Stomach (tissue), 19 donors: ENCODE measurements at places on chromosomes 2 and 18. TPM values are rescaled to one million over a fixed set of nuclear protein-coding genes. Genes with fewer than 3 reads are reported as not detected.
A peak's percentile ranks its signal among the peaks of the same experiment; 100 is the strongest.

DNA sequence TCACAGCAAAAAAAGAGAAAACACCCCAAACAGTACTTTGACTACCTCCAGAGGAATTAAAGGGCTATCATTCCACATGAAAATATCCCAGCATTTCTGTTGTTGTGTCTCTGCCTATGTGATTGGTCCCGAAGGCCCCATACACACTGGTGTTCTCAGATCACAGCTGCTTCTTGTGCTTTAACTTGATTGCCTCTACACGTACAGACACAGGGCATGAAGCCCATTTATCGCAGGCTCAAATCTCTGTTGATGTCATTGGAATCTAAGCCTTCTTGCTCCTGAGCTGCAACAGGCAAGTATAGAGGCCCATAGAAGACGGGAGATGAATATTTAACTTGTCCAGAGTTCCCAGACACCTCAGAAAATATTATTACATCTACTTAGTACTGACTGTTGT, 405.2 kb downstream of the NCKAP5 start:
- no peak overlapping the region for H3K27ac ChIP-seq
- no peak overlapping the region for H3K4me3 ChIP-seq
- no peaks in the 10 kb centered on the region for H3K36me3 ChIP-seq

Gene EVA1A
- 2.4 TPM for total RNA-seq

DNA sequence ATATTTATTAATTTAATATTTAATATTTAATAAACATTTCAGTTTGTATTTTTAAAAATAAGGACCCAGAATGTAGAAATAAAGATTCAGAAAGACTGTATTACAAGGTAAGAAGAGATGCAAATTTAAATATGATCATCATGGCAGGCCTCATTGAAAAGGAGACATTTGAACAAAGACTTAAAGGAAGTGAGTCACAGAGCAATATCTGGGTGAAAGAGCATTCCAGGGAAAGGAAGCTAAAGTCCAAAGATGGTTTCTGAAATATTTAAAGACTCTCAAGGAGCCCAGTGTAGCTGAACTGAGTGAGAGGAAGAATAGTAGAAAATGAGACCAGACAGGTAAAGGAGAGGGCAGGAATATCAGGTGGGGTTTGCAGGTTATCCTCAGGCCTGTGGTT, 5.9 kb downstream of the SCYGR4 start:
- H3K36me3 ChIP-seq, result no peaks in the 10 kb centered on the region
- H3K4me3 ChIP-seq, result no peak overlapping the region
- no peak for DNase-seq
- H3K27me3 ChIP-seq, result no peaks in the 10 kb centered on the region

- H3K4me1 ChIP-seq, result peaks cover 24% of the 10 kb centered on the region
- no peak for DNase-seq
- H3K36me3 ChIP-seq, result no peaks in the 10 kb centered on the region
Observed at GRCh38 chr18:58046093-58046793, 2.2 kb downstream of the NEDD4L start.

DNA sequence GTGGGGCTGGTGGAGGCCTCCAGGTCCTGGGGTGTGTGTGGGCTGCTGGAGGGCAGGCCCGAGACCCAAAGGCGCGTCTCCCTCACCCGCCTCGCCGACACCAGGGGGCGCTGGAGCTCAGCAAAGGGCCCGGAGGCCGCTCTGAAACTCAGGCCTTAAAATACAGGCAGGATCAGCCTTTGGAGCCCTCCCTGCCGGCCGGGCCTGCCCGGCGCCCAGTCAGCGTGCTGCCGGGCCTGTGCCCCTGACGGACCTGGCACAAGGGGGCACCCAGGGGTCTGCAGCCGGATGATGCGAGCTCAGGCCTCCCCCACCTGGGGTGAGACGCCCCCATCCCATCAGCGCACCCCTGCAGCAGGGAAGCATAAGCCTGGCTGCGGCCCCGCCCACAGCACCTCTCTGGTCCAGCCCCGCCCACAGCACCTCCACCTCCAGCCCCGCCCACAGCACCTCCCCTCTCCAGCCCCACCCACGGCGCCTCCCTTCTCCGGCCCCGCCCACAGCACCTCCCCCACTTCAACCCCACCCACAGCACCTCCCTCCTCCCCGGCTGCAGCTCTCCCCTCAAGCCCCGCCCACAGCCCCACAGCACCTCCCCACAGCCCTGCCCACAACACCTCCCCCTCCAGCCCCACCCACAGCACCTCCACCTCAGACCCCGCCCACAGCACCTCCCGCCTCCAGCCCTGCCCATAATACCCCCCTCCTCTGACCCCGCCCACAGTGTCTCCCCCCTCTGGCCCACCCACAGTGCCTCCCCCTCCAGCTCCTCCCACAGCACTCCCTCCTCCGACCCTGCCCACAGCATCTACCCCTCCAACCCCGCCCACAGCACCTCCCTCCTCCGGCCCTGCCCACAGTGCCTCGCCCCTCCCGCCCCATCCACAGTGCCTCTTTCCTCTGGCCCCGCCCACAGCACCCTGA, 92.8 kb upstream of the OTOS start:
- DNase-seq, result peak; percentile 91
- peak overlapping the region; percentile 64 for H3K27ac ChIP-seq
- H3K27me3 ChIP-seq, result no peaks in the 10 kb centered on the region
- peak overlapping the region; percentile 41 for H3K4me3 ChIP-seq
- peaks cover 37% of the 10 kb centered on the region for H3K4me1 ChIP-seq
- no peaks in the 10 kb centered on the region for H3K36me3 ChIP-seq

GRCh38 chr2:72050734-72051133, 96.9 kb downstream of the CYP26B1 start:
- H3K36me3 ChIP-seq, result no peaks in the 10 kb centered on the region
- DNase-seq, result no peak
- H3K27ac ChIP-seq, result no peak overlapping the region
- H3K27me3 ChIP-seq, result no peaks in the 10 kb centered on the region

DNA sequence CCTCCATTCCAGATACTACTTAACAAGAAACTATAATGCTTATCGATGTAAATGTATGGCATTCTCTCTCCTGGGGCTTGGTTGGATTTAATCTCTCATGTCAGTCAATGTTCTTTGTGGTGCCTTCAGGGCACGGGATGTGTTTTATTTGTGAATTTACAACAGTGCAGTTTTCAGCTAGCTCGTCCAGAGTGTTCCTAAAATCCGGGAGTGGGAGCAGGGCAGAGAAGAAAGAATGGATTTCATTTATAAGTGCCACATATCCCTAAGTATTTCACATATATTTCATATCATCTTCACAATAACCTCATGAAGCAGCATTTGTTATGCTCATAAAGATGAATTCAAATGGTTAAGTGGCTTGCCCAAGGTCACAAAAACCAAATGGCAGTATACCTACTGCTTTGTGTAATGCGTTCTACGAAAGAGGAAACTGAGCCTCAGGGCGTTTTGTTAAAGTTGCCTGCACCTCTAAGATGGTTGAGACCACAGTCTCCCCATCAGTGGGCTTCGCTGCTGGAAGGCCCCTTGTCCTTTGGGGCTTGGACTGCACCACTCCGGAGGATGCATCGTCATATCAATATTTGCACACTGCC, 134.7 kb upstream of the MGAT5 start:
- H3K27me3 ChIP-seq, result no peaks in the 10 kb centered on the region
- no peak for DNase-seq
- peak overlapping the region; percentile 98 for H3K27ac ChIP-seq
- peak overlapping the region; percentile 94 for H3K4me3 ChIP-seq
- peaks cover 27% of the 10 kb centered on the region for H3K4me1 ChIP-seq

Gene GCFC2
- 24.6 TPM for total RNA-seq

GRCh38 chr2:48129293-48129950, 223.1 kb upstream of the FBXO11 start:
- no peaks in the 10 kb centered on the region for H3K27me3 ChIP-seq
- no peak for DNase-seq
- no peaks in the 10 kb centered on the region for H3K36me3 ChIP-seq
- H3K4me3 ChIP-seq, result no peak overlapping the region

DNA sequence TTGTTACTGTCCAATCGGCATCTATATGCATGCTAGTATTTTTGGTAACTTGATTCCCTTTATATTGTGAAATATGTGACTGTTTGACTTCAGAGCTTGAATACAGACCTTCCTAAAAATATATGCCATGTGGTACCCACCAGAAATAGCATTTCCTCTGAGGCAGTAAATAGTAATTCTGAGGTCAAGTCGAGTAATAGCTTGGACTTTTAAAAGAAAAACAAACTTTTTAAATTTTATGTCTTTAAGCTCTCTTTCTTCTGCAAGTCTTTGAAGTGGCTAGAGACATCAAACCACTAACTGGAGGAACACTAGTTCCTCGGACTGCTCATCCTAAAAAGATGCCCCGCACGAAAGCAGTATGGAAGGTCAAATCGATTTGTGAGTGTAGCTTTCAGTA, 396.8 kb upstream of the SLC14A2 start:
- no peaks in the 10 kb centered on the region for H3K36me3 ChIP-seq
- no peaks in the 10 kb centered on the region for H3K4me1 ChIP-seq
- H3K4me3 ChIP-seq, result no peak overlapping the region
- no peak overlapping the region for H3K27ac ChIP-seq
- no peaks in the 10 kb centered on the region for H3K27me3 ChIP-seq

Gene OR6B2
- not detected for total RNA-seq

DNA sequence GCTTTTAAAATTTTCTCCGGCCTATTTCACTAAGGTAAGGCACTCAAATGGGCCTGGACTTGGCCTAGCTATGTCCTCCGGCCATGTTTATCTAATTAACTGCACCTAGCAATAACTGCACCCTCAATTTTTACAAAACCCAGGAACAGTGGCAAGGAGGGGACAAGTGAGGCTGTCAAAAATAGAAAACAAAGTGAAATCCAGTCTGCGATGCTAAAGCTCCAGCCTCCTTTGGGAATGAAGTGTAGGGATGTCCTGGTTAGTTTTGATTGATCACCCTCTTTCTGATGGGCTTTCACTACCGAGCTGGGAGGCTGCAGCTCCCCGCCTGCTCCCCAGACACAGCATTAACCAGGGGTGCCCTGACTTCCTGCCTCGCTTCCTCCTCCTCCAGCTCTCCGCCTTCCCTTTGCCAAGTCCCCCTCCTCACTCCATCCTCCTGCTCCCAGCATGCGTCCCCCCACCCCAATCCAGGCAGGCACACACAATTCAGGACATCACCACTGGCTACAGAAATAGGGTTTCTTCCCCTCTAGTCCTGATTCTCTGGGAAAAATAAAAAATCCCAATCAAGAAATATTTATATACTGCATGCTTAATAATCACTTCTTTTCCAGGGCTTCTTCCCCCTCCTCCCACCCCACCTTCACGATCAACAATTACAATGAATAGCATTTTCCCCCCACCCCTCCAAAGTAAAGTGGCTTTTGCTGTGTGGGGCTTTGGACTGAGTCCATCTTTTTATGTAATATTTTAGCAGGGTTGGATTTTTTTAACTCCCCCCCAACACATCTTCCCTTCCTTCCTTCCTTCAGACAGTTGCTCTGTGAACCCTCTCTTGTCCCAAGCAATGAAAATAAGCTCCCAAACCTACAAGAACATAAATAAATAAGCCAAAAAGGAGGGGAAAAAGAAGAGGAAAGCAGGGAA, 3.3 kb upstream of the POU3F3 start:
- no peak overlapping the region for H3K27ac ChIP-seq
- H3K36me3 ChIP-seq, result no peaks in the 10 kb centered on the region
- peaks cover 88% of the 10 kb centered on the region for H3K27me3 ChIP-seq
- H3K4me3 ChIP-seq, result no peak overlapping the region
- peaks cover 30% of the 10 kb centered on the region for H3K4me1 ChIP-seq

GRCh38 chr2:19868224-19868623, 33.6 kb downstream of the TTC32 start:
- H3K4me3 ChIP-seq, result peak overlapping the region; percentile 53
- no peak for DNase-seq
- no peaks in the 10 kb centered on the region for H3K27me3 ChIP-seq
- H3K4me1 ChIP-seq, result peaks cover 16% of the 10 kb centered on the region
- H3K27ac ChIP-seq, result no peak overlapping the region

GRCh38 chr2:66903183-66903582, 468.3 kb downstream of the MEIS1 start:
- H3K36me3 ChIP-seq, result no peaks in the 10 kb centered on the region
- no peaks in the 10 kb centered on the region for H3K27me3 ChIP-seq
- no peak overlapping the region for H3K27ac ChIP-seq
- DNase-seq, result no peak
- no peak overlapping the region for H3K4me3 ChIP-seq

Gene REG3G
- total RNA-seq, result not detected

Gene ABCA12
- total RNA-seq, result under 0.01 TPM

- H3K36me3 ChIP-seq, result no peaks in the 10 kb centered on the region
- peak; percentile 36 for DNase-seq
- peaks cover 32% of the 10 kb centered on the region for H3K4me1 ChIP-seq
- H3K4me3 ChIP-seq, result no peak overlapping the region
- H3K27ac ChIP-seq, result peak overlapping the region; percentile 85
- H3K27me3 ChIP-seq, result no peaks in the 10 kb centered on the region
Observed at GRCh38 chr2:109171444-109172334, 42.7 kb downstream of the SH3RF3 start.

- H3K36me3 ChIP-seq, result peaks cover 4% of the 10 kb centered on the region
- no peak overlapping the region for H3K4me3 ChIP-seq
- H3K27ac ChIP-seq, result no peak overlapping the region
- DNase-seq, result no peak
- H3K4me1 ChIP-seq, result no peaks in the 10 kb centered on the region
Observed at GRCh38 chr2:202821206-202822160, 50.1 kb downstream of the ICA1L start.

Gene DCDC2C
- not detected for total RNA-seq

DNA sequence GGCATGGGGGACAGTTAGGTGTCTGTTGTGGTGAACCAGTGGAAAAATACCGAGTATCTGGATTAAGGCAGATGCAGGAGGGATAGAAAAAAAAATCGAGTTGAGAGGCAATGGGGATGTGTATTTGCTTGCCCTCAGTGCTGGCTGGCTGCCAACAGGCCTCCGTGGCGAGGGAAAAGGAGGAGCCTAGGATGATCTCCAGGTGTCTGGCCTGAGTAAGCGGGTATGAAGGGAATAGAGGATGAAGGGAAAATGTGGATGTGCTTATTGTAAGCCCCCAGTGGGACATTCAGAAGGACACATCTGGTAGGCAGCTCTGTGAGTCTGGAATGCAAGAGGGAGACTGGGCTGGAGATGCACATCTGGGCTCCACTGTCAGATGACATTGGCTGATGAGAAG, 22.8 kb downstream of the KCNS3 start:
- no peak overlapping the region for H3K4me3 ChIP-seq
- DNase-seq, result no peak
- no peaks in the 10 kb centered on the region for H3K36me3 ChIP-seq
- H3K4me1 ChIP-seq, result no peaks in the 10 kb centered on the region
- no peaks in the 10 kb centered on the region for H3K27me3 ChIP-seq
- no peak overlapping the region for H3K27ac ChIP-seq

Gene FBXO48
- total RNA-seq, result 1.2 TPM

DNA sequence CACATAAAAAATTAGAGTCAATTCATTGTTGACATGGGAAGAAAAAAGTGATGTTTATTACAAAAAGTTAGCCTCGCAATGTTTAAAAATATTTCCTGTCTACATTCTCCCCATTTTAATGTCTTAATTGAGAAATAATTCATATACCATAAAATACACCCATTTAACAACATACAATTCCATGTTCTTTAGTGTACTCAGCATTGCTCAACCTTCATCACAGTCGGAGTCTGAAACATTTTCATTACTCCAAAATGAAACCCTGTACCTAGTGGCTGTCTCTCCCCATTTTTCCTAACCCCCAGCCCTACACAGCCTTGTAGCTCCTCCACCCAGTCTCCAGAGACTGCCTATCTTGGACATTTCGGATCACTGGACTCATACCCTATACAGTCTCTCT, 103.9 kb upstream of the CBLN2 start:
- no peak for DNase-seq
- H3K27ac ChIP-seq, result no peak overlapping the region
- no peak overlapping the region for H3K4me3 ChIP-seq
- H3K4me1 ChIP-seq, result no peaks in the 10 kb centered on the region
- H3K36me3 ChIP-seq, result no peaks in the 10 kb centered on the region

GRCh38 chr18:8835521-8835953, 130.2 kb downstream of the MTCL1 start:
- H3K4me3 ChIP-seq, result no peak overlapping the region
- no peak overlapping the region for H3K27ac ChIP-seq
- H3K36me3 ChIP-seq, result no peaks in the 10 kb centered on the region
- peaks cover 10% of the 10 kb centered on the region for H3K4me1 ChIP-seq

Gene RAD51AP2
- total RNA-seq, result not detected

Gene IL18R1
- 1.8 TPM for total RNA-seq
